ENCODE measurements at places on chromosomes 7 and 10. TPM values are rescaled to one million over a fixed set of nuclear protein-coding genes. Genes with fewer than 3 reads are reported as not detected.

- DNase-seq = no peak
Observed at GRCh38 chr10:45052700-45053099, 52.0 kb downstream of the ZNF22 start.

GRCh38 chr10:12689893-12690292, 311.6 kb downstream of the CCDC3 start:
- DNase-seq = no peak

The FBXO24 gene
- total RNA-seq = not detected

DNA sequence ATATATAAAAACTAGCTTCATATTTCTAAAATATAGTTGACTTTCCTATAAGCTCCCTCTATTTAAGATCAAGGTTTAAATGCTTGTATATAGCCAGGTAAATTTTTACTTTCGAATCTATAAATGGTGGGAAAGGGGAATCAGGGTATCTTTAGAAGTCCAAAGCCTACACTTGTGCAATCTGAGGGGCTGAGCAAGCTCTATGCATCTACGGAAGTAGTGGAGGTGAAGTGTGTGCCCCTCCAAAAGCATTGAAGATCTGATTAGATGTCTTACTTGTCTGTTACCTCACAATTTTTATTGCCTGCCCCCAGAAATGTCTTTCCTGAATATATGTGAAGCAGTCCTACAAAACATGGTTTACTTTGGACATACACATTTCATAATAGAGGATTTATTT, 1.6 kb downstream of the AKAP9 start:
- no peak for DNase-seq

- DNase-seq = no peak
Observed at GRCh38 chr7:103915680-103916357, 73.6 kb downstream of the RELN start.

- DNase-seq = no peak
Observed at GRCh38 chr7:8881916-8882315, 448.5 kb downstream of the NXPH1 start.

GRCh38 chr7:107666790-107667189, 6.2 kb downstream of the SLC26A4 start:
- DNase-seq = no peak

The TUBB8 gene
- total RNA-seq = not detected

GRCh38 chr7:17094963-17095574, 203.4 kb upstream of the AHR start:
- DNase-seq = no peak

DNA sequence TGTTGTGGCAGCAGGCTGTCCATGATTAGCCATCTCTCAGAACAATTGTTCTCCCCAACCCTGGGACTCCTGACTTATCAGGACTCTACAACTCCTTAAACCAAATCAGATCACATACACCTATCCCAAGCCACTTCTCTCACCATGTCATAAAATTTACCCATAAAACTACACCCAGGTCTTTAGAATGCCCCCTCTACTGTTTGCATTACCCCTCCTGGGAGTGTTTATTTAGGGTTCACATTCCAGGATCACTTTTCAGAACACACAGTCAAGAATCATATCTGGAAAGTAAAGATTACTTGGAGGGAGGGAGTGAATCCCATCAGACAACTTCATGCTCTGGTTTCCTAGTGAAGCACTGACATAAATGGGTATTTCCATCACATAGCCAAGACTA, 7.1 kb downstream of the ASAH2 start:
- DNase-seq = no peak

DNA sequence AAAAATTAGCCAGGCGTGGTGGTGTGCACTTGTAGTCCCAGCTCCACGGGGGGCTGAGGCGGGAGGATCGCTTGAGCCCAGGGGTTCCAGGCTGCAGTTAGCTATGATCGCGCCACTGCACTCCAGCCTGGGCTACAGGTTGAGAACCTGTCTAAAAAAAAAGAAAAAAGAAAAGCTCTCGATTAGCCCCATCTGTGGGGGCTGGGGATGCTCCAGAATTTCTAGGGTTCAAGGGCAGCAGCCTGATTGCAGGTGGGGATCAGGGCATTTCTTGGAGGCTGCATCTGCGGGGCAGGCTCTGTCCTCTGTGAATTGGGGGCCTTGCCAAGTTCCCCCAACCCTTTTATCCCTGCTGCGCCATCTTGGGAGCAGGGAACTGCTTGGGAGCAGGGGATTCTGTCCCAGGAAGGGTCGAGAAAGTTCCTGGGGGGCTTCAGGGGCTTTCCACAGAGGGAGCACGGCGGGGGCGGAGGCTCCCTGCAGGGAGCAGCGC, 651 bp upstream of the ARPC1A start:
- no peak for DNase-seq

The NAT16 gene
- not detected for total RNA-seq

DNA sequence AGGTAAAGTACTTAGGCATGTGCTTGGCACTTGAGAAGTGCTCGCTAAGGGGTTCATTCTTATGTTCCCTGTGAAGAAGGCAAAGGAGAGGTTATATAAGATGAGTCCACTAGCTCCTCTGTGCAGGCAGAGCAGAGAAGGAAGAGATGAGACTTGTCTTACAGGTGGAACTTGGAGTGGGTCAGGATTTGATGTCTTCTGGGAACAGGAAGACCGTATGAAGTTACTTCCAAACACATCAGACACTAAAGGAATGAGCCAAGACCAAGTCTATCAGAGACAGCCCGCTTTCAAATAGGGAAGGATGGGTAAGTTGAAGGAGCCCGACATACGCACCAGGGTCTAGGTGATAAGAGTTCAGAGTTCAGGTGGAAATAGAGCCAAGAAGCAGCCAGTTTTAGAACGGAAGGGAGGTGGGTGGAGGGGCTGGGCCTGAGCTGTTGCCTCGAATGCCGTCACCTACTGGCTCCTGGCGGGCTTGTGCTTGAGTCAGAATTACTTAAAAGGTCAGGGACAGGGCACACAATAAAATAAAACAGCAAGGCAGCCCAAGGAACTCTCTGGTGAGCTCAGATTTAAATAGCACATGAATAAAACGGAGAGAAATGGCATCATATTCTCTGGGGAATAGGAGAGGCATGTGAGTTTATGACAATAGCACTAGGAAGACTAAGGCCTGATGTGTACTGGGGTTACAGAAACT, 56.1 kb upstream of the GRB10 start:
- peak; percentile 56 for DNase-seq

The SRRM3 gene
- 3.4 TPM for total RNA-seq

DNA sequence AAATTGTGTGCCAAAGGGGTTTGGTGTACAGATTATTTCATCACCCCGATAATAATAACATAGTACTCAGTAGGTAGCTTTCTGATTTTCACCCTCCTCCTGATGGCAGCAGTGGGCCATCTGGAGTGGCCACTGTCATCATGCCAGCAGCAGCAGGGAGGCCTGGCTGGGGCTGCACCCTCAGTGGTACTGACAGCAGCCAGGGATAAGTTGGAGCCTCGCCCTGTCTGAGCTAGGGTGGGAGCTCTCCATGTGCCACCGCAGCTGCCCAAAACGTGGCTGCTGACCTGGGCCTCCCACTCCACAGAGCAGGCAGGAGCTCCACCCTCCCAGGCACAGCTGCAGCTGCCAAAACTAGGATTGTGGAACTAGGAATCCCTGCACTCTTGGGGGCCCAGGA, 700.8 kb upstream of the KCND2 start:
- DNase-seq = no peak

DNA sequence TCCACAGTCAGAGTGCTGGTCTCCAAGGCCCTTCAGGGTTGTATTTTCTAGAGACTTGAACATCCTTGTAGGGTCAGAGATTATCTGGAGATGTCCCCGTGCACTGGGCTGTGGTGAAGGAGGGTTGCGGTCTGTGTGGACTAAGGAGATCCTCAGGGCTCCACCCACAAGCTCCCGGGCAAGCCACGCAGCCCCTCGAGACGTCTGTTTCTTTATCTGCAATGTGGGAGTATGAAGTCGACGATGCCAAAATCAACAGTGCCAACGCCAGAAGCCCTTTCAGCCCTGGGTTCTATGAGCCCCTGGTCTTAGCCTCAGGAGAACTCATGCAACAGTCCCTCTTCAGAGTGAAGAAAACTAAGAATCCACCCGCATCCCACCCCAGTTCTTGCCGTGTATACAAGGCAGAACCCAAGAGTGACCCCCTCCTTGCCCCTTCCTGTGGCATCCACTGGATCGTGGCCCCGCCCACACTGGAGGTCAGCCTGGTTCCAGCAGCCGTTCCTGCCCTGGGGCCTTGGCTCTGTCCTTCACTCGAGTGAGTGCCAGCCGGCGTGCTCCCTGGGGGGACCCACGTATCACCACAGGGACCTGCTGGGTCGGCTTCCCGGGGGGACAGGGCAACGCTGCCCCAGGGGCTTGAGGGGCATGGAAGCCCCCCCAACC, 6.0 kb upstream of the SHH start:
- no peak for DNase-seq

GRCh38 chr10:18610517-18610916, 40.9 kb downstream of the NSUN6 start:
- DNase-seq = no peak

- DNase-seq = no peak
Observed at GRCh38 chr10:95837356-95837776, 70.4 kb upstream of the CC2D2B start.

DNA sequence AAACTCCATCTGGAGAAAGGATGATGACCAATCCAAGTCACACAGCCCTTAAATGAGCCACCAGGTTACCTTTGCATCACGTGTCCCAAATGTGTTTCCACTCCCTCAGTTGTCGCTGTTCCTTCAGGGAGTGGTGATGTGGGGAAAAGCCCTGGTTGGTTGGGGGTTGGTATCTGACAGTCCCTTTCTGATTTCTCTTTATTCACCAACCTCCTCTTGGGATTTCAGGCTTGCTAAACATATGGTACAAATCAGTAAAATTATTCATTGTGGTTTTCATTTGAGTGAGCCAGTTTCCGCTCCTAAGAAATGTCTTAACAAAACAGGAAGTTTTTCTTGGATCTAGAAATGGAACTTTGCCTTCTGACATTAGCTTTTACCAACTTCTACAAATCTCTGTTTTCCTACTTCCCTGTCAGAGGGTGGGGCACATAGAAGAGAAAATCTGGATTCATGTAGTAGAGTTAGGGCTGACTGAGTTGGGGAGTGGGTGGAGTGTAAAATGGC, 40.0 kb upstream of the KMT2E start:
- no peak for DNase-seq

The CALHM3 gene
- not detected for total RNA-seq

The GIMAP6 gene
- total RNA-seq = 37.6 TPM

DNA sequence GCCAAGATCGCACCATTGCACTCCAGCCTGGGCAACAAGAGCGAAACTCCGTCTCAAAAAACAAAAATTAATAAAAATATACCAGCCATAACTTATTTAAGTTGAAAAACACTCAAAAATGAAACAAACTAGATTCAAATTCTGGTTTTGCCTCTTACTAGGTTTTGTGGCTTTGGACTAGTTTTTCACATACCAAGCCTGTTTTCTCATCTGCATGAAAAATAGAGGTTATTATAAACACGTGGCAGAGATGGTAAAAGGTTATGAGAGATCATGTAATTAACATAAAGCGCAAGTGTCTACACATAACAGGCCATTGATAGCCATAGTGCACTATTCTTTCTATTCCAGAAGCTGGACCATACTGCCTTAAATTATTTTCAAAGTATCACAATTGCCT, 35.5 kb upstream of the CABCOCO1 start:
- no peak for DNase-seq

DNA sequence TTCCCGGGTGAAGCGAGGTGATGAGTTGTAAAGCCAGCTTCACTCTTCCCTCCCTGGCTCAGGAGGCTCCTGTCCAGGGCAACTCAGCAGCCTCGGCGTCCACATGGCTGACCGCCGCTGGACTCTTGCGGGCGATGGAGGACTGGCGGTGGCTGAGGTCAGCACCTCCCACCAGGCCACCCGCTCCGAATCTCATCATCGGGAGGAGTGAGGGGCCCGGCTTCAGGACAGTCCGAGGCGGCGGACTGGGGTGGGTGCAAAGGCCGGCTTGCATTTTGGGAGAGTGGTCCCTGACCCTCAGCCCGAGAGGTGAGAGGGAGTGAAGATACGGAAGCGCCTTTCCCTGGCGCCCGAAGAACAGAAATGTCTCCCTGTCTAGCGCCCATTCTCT, 759 bp downstream of the DNAJB12 start:
- DNase-seq = no peak

GRCh38 chr7:120053390-120053961, 219.5 kb upstream of the KCND2 start:
- DNase-seq = no peak

The MAGI2 gene
- total RNA-seq = 4.0 TPM

GRCh38 chr10:87608756-87609155, 50.9 kb upstream of the PAPSS2 start:
- DNase-seq = no peak

GRCh38 chr10:44439239-44439957, 54.5 kb upstream of the CXCL12 start:
- DNase-seq = no peak

The PTPN20 gene
- total RNA-seq = not detected

The CTAGE4 gene
- not detected for total RNA-seq

- no peak for DNase-seq
Observed at GRCh38 chr7:32774541-32774951, 117.0 kb downstream of the KBTBD2 start.

DNA sequence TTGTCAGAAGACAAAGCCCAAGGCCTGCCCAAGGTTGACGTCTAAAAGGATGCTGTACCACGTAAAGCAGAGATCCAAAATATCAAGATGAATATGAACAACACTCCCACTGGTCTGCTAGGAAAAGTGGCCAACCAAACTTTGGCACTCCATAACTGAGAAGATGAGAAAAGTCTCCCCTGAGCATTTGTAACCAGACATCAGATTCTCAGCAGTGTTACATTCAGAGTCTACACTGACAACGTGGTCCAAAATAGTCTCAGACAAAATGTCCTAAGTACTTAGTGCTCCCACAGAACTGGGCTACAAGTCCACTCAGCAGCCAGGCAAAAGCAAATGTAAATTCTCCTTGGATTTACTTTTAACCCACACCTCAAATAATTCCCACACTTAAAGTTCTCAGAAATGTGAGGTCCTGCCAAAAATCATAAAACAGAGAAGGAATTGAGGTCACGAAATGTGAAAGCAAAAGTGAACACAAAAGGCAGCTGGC, 185.1 kb upstream of the NOBOX start:
- DNase-seq = no peak

The MYOF gene
- total RNA-seq = 68.2 TPM

GRCh38 chr10:55491712-55492111, 690.7 kb upstream of the PCDH15 start:
- no peak for DNase-seq

DNA sequence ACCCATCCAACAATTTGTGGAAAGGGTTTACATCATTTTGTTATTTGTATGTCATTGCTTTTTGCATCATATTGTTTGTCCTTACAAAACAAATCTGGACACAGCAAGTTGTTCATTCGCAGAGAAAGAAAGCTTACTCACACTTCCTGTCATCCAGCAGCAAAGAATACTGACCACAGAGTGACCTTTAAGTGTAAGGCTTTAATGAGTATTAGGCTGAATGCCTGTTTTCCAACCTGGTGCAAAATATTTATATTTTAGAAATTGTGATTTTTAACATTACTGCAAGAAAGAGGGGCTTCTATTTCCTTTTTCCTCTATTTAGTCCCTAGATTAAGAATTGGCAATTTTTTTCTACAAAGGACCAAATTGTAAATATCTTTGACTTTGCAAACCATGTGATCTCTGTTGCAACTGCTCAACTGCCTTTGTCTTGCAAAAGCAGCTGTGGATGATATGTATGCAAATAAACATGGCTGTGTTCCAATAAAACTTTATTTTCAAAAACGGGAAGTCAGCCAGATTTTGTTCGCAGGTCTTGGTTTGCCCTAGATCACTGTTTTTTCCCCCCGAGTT, 27.8 kb upstream of the ITGB1 start:
- DNase-seq = no peak

GRCh38 chr10:35605191-35605590, at the start of gene GJD4:
Gene GJD4 (plus strand): TSS chr10:35605341. CDS start chr10:35605568, 227 bp downstream.
- DNase-seq = no peak
